Activated naive CD4-positive, alpha-beta T cell treated with anti-CD3 and anti-CD28 coated beads, Interleukin-2, amount 50 U/mL, for 72 hours (primary cell): ENCODE measurements at places on chromosomes 1 and 21.

- no peak for DNase-seq
These were observed 12.1 kb downstream of the MIA3 start for GRCh38 chr1:222629921-222630535.

DNA sequence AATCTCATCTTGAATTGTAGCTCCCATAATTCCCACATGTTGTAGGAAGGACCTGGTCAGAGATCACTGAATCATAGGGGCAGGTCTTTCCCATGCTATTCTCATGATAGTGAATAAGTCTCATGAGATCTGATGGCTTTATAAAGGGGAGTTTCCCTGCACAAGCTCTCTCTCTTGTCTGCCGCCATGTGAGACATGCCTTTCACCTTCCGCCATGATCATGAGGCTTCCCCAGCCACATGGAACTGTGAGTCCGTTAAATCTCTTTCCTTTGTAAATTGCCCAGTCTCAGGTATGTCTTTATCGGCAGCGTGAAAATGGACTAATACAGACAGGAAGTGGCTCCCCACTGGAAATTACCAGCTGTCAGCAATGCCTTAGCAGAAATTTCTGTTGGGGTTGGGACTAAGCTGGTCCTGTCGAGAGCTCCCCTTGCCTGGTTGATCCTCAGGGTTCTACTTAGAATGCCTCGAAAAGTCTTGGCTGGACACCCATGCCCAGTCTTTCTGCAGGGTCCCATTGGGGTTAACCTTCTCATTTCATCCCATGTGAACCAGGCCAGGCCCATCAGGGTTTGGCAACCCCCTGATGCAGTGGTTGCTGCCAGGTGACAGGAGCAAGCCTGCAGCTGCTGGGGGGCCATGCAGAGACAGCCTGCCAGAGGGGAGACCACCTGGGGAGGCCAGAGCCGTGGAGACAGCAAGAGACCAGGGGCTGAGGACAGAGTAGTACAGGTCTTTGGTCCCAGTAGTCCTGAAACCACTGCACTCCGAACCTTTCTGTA is 2.8 kb upstream of the ABCG1 start:
- DNase-seq, result no peak

DNA sequence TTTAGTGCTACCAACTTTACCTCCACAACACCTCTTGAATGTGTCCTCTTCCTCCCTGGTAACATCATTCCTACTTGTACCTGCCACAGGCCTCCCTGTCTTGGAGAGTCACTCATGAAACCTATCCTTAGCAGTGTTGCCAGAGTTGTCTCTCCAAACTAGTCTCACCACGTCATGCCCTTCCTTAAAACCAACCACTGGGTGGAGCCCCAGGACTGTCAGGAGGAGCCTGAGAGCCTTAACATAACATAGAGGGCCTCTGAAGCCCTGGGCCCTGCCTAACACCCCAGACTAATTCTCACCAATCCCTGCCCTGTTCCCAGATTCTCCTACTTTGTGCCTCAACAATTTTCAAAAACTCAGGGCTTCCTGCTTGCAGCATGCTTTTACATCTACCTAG is 65.3 kb downstream of the ZNF697 start:
- peak; percentile 25 for DNase-seq

- DNase-seq, result no peak
These were observed 144.6 kb downstream of the SLC30A10 start for GRCh38 chr1:219783605-219784235.

DNA sequence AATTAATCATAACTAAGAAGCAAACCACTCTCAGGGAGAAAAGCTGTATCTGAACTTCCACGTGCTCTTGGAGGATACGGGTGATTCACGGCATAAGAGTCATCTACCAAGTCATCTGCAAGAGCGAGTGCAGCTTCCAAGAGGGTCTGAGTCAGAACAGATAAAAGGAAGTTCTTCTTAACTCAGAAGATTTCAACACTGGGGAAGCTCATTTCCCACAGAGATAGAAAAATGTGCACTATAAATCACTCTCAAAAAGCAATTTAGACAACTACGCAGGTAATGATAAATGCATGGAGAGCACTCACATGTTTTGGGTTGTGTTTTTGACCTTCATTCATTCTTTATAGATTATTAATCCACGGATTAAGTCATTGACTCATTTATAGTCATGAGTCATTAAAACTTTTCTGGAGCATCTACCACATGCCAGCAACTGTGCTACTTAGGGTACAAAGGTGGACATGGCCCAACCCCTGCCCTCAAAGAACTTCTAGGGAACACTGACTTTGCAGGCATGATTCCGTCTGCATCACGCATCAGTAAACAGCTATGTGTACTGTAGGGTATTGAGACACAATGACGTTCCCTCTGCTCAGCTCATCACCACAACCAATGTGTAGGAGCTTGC is 20.8 kb downstream of the KCNJ15 start:
- DNase-seq, result peak; percentile 44
